Islet precursor cell (in vitro differentiated cells): ENCODE measurements at places on chromosomes 6 and 20.

DNA sequence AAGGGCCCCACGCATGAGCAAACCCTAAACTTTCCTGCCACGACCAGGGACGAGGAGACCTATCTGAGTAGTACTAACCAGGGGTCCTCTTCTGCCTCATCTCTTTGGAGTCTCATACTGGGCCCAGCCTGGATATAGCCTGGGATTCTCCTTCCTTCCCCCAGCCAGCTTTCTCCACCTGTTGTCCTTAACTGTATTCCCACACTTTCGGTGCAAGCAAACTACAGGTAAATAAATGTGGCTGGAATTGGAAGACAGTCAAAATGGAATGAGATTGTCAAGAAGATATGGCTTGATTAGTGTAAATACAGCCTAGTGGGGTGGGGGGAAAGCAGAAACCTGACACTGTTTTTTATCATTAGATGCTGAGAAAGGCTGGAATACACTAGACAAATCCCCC lies 23.5 kb upstream of the LY86 start:
- no peak for DNase-seq

GRCh38 chr6:26223650-26224546 lies 136.7 kb downstream of the HFE start:
- peak; percentile 92 for DNase-seq

GRCh38 chr20:23245553-23246181 lies 104.9 kb upstream of the NXT1 start:
- DNase-seq = peak; percentile 77

DNA sequence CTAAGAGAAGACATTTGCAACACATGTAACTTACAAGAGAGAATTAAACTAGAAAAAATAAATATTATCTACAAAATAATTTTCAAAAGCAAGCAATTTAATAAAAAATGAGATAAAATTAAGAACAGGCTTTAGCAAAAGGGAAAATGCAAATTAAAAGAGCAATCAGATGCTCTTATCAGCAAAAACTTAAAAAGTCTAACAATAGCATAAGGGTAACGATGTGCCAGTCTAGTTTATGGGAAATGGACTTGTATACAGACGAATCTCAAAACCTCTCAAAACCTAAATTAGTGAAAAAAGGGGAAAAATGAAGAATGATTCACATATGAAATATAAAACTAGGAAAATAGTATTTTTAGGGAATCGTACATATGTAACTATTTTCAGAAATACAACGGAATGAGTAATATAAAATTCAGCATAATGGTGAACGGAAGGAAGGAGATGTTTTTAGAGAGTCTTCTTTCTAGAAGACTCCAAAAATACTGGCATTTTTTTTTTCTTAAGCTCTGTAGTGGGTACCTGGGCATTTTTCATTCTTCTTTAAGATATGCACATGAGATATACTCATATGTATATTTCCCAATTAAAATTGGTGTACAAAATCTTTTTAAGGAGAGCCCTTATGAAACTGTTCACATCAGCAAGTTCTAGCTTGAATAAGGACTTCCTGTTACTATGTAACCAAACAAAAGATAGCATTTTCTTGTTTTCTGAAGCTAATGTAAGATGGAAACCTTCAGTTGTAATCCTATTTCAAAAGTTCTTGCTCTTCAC lies 927 bp upstream of the MANEA start:
- no peak for DNase-seq

DNA sequence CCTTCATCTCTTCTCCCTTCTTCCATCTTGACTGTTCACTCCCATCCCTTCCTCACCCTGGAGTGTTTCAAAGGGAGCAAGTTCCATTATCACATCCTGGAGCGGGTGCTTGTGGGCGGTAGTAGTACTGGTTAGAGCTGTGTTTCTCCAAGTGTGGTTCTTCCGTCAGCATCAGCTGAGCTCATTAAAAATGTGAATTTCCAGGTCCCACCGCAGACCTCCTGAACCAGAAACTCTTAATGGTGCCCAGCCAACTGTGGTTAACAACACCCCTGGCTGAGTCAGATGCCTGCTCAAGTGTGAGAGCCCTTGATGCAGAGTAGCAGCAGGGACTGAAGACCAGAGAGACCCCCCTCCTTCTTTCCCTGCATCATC lies 24.4 kb downstream of the ANGPT4 start:
- DNase-seq = no peak

DNA sequence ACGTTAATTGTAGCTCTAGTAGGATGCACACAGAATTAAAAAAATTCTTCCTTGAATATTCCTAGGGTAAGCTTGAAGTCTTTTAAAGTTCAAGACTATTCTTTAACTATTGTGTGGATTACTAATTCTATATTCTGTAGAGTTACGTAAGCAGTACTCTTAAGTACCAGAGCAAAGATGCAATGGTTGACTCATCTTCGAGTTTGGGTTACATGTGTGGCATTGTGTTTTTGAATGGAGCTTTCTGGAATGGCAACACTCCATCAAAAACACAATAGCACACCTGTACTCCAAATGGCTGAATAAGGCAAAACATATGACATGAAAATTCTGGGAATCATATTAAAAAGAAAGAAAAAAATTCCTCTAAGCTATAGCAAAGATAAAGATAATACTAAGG lies 33.5 kb upstream of the CEP162 start:
- no peak for DNase-seq

GRCh38 chr6:38152620-38153019 lies 333.1 kb downstream of the ZFAND3 start:
- DNase-seq = no peak

DNA sequence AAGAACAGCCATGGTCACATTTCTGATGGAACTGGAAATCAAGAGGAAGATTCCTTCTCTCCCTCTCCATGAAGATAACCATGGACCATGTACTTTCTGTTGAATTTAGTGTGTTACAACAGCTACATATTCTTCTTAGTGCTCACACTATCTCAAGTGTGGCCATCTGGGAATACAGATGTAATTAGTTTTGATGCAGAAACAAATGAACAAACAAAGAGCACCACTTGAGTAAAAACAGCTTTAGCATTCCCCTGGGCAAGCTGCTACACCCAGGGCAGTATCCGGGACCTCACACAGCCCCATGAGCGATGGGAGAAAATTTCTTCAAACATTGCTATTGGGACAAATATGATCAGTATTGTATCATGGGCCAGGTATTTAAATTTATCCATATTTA lies 75.2 kb downstream of the RAMACL start:
- no peak for DNase-seq

GRCh38 chr20:50001784-50002311 lies 19.1 kb downstream of the SNAI1 start:
- DNase-seq = no peak

DNA sequence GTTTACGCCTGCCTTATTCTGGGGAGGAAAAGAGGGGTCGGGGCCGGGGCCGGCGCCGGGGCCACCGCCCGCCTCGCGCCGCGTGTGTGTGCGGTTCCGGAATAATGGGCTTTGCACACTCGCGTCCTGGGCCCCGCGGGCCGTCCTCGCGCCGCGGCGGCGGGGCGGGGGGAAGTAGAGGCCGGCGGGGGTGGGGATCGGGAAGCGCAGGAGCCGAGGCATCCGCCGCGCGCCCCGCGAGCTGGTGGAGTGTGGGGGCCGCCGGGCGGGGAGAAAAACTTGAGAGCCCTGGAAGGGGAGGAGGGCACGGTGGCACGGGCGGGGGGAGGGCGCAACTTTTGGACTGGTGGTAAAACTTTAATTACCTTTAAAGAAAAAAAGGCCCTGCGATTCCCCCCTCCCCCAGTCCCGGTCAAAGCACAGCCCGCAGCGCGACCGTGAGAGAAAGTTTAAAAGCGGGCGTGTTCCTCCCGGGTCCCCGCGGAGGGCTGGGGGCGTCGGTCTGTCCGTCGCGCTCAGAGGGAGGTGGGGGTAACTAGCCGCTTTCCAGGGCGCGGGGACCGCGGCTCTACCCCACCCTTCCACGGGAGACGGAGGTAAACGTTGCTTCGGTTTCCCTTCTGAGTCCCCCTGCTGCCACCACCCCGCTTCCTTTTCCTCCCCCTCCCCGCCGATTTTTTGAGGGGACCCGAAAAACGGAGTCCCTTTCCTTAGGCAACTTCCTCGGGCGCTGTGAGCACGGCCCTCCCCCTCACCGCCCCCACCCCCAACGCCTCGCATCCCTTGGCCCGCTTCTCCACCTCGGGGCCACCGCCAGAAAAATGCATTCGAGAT lies 1.9 kb downstream of the L3MBTL3 start:
- DNase-seq = no peak

DNA sequence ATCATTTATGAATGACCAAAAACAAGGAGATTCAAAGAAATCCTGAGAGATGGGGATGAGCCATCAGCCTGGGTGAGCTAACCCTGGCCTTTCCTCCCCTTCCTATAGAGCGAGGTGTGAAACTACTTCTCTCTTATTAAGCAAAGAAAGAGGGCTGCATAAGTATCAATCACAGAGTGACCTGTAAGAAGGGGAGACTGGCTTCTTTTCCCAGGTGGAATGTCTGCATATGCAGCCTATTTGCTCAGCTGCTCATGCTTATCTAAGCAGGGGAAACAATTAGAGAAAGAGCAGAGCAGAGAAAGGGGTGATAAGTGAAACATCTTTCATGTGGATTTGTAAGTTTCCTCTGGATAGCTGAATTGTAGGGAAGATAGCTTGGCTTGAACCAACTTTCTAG lies 160.0 kb downstream of the PKHD1 start:
- no peak for DNase-seq
